ENCODE measurements at places on chromosomes 5 and 9.

- DNase-seq, result no peak
These were observed at the start of gene FAT2 for GRCh38 chr5:151591144-151591819. Gene FAT2, minus strand, starts transcription at chr5:151591331. Its CDS starts 22,400 bp downstream, at chr5:151568931.

DNA sequence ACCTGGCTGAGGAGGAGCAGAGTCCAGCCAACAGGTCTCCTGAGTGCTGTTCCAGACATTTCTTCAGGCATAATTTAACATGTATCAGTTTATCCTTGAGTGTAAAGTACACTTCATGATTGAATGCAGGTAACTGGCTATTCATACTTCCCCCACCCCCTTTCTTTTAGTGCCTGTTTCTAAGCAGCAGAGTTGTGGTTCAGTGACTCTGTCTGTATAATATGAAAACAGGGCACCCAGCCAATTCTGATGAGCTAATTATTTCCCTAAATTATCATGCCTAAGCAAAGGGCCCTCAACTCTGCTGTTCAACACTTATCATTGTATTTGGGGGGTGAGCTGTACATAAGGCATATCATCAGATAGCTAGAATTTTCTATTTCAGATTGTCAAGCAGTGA is 51.9 kb upstream of the ZSWIM6 start:
- DNase-seq, result no peak

DNA sequence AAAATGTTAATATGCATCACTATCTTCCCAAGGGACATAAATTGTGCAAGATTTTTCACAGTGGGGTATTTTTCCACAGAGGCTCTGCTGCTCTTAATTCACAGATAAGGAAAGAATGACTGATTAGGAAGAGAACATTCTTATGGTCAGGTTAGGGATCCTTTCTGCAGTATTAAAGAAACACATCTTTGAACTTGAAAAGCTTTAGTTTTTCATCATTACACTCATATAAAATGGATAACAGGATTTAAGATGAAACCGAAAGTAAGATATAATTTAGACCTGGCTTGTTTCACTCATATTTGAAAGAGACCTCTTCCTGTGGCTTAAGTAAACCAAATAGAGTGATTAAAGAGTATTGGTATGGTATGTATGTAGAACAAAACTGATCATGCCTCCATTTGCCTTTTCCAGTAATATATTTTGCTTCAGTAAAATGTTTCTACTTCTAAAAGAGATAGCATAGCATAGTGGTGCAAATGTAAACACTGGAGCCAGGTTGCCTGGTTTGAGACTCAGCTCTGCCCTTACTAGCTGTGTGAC is 160.0 kb downstream of the PRR16 start:
- DNase-seq, result no peak

GRCh38 chr5:29382780-29383179 is 1810.7 kb upstream of the CDH6 start:
- DNase-seq, result no peak

- no peak for DNase-seq
These were observed 17.5 kb upstream of the SLC9A3 start for GRCh38 chr5:541539-542318.

DNA sequence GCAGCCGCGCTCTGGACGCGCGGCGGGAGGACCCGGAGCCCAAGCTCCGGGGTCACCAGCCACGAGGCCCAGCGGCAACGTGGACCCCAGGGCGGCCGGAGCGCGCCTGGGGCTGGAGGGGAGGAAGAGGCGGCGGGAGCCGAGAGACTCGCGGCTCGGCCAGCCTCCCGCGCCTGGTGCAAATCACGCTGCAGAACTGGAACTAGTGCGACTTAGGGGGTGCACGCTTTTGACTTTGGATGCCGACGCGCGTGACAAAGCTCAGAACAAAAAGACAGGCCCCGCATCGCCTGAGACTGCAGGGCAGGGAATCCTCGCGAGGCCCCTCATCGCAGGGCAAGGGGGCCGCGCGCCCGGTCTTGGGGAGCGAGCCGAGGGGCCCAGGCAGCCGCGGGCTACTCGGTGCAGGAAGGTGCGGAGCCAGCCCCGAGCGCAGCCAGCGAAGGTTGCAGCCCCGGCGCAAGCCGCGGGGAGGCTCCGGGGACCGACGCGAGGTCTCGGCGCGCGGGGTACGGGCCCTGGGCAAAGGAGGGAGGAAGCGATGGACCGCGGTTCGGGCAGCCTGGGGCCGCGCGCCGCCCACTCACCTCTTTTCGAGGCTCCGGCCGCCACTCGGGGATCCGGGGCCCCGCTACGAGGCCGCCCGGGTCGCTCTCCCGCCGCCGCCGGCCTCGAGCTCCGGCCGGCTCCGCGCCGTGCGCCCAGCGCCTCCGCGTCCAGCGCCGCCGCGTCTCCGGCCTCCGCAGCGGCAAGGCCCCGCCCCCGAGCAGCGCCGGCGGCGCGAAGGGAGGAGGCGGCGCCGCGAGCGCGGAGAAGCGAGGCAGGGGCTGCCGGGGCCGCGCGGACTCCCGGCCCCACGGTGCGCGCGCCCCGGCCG is at the start of gene GOLM1:
TSS of gene GOLM1 (minus strand) at position 735 of the 877 bp plus-strand sequence. CDS start 20,238 bp downstream, outside the sequence.
- DNase-seq, result no peak

Data from right atrium auricular region (tissue), 2 donors.